ENCODE measurements at places on chromosomes 7 and 10. TPM values are rescaled to one million over a fixed set of nuclear protein-coding genes. Genes with fewer than 3 reads are reported as not detected.
A peak's percentile ranks its signal among the peaks of the same experiment; 100 is the strongest.

Gene NUTM2E
- polyA plus RNA-seq: 0.10 TPM

GRCh38 chr7:573269-573932 lies 53.8 kb upstream of the PDGFA start:
- no peak for DNase-seq

- DNase-seq: no peak
Measured at GRCh38 chr7:111045449-111045848, 45.5 kb upstream of the LRRN3 start.

DNA sequence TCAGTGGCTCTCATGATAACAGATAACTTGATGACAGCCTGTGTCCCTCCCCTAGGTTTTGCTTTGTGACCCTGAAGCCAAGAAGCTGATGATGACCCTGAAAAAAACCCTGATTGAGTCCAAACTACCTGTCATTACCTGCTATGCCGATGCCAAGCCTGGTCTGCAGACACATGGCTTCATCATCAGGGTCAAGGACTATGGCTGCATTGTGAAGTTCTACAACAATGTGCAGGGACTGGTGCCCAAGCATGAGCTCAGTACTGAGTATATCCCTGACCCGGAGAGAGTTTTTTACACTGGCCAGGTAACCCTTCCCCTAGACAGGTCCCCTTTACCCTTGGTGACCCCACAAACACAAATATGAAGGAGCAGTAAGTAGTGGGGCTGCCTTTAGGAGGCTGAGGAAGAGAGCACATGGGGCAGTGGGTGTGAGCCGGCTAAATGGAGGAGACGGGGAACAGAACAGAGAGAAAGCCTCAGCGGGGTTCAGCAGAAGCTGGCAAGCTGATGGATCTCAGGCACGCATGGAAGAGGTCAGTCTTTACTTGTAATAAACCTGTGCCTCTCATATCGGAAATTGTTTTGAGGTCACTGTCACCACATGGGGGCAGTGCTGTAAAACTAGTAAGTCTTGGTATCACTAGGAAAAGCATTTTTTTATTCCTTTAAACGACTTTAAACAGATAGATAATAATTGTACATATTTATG lies 20.2 kb downstream of the PDCD11 start:
- DNase-seq: peak; percentile 45

- no peak for DNase-seq
Measured at GRCh38 chr7:157513682-157514081, 176.9 kb downstream of the DNAJB6 start.

Gene GRID2IP
- 0.69 TPM for polyA plus RNA-seq

- DNase-seq: no peak
Measured at GRCh38 chr7:47407821-47408674, 173.9 kb downstream of the TNS3 start.

- DNase-seq: no peak
Measured at GRCh38 chr10:99339077-99339476, 9.9 kb downstream of the CNNM1 start.

Gene ALDH18A1
- polyA plus RNA-seq: 78.4 TPM

DNA sequence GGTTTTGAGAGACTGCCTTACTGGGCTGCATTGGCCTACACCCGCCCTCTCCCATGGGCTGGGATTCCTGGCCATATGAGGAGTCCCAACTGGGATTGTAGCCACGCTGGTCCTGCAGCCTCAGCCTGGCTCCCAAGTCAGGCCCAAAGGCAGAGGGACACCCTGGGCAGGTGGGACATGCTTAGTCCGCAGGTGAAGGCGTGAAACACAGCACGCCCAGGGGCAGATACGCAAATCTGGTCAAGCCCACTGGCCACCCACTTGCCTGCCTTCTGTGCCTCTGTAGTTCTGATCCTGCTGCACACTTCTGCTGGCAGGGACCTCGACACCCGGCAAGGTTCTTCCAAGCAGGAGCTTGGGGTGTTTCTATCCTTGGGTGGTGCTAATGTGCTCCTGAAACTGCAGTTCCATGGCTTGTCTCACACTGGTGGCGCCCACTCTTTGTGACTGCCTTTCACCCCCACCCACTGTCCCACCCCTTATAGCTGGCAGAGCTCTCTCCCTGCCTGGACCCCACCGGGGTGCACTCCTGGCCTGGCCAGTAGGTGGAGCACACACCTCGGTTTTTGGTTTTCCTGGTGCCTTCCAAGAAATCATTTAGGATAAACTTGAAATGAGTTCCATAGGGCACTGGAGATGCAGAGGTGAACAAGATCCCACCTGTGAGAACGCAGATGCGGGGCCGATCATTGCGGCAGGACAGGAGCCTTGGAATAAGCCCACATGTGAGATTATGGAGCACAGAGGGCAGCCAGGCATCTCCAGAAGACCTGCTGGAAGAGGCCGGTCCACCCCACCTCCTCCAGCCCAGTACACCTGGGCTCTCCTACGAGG lies 47.9 kb downstream of the MKI67 start:
- no peak for DNase-seq

DNA sequence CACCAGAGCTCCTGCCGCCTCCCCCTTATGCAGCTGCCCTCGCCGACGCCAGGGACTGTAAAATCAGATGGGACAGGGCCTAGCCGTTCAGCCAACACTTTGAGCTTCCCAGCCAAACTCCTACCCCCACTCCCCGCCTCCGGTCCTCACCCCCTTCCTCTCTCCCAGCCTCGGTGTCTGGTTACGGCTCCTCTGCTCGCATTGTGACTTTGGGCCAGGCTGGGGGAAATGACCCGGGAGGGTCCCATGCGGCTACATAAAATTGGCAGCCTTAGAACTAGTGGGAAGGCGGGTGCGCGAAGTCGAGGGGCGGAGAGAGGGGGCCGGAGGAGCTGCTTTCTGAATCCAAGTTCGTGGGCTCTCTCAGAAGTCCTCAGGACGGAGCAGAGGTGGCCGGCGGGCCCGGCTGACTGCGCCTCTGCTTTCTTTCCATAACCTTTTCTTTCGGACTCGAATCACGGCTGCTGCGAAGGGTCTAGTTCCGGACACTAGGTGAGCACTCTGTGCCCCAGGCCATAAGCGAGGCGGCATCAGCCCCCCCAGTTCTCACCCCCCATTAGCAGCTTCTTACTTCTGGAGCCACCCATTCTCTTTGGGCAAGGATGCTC lies at the start of gene KAZALD1:
Gene KAZALD1, plus strand, starts transcription at position 366 of the 608 bp plus-strand sequence. CDS start 604 bp downstream, outside the sequence.
- DNase-seq: peak; percentile 82

DNA sequence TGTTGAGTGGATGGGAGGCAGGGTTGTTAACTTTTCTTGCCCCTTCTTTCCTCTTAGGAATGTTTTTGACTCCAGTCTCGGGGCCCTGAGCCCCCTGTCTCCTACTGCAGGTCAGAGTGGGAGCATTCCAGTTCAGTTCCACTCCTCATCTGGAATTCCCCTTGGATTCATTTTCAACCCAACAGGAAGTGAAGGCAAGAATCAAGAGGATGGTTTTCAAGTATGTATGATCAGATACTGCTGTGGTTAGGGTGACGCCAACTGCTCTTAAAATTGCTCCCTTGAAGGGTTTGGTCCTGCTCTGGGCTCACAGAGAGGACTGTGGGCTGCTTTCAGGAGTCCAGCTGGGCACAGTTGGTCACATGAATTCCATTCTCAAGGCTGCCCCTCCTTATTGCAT lies 22.0 kb downstream of the VWA2 start:
- no peak for DNase-seq

DNA sequence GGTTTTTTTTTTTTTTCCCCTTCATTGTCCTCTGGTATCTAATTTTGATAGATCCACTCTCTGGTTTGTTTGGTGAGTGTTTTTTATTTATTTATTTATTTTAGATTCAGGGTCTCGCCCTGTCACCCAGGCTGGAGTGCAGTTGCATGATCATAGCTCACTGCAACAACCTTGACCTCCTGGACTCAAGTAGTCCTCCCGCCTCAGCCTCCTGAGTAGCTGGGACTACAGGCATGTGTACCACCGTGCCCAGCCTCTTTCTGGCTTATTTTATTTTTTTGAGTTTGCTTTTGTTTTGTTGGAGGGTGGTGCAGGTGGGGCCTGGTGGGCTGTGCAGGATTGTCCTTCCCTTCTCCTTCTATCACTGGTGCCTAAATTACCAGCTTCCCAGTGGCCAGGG lies 187.2 kb upstream of the SH2B2 start:
- DNase-seq: no peak

DNA sequence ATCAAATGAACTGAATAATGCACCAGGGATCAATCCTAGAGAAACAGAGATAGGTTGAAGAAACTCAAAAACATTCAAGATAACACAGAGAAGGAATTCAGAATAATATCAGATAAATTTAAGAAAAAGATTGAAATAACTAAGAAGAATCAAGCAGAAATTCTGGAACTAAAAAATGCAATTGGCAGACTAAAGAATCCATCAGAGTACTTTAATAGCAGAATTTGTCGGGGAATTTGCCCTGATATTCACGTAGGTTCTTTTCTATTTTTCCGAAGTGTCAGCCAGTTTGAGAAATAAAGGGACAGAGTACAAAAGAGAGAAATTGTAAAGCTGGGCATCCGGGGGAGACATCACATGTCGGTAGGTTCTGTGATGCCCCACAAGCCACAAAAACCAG lies 9.4 kb upstream of the IMMP2L start:
- no peak for DNase-seq

DNA sequence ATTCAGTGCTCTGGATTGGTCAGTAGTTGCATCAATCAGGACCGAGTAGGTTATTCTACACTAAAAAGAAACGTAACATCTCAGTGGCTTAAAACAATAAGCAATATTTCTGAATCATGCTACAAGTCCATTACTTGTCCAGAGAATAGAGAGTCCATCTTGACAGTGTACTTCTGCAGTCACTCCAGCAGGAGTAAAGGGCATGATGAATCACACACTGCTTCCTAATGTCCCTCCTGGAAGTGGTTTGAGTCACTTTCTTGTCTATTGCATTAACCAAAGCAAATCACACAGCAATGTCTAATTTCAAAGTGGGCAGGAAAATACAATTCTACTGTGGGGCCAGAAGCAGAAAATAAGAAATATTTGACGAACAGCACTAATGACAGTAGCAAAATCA lies 124.8 kb downstream of the TSPAN12 start:
- no peak for DNase-seq

DNA sequence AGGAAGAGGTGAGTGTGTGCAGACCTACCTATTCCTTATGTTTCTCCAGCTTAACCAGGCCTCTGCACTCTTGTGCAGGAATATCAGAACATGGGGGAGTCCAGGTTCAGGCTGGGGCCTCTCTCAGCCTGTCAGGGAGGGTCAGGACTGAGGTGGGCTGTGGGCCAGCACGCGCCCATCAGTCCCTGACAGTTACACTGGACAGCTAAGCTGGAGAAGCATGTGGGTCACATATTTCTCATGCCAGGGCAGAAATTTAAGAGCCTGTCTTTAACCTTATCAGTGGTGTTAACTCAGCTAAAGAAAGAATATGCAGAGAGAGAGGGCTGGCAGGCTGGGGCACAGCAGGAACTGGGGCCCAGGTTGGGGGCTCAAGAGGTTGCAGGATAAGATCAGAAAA lies 8.7 kb upstream of the POLD2 start:
- DNase-seq: no peak

- no peak for DNase-seq
Measured at GRCh38 chr10:124185084-124185483, 91.7 kb upstream of the CHST15 start.

Gene IL2RA
- polyA plus RNA-seq: not detected

Gene AGR2
- 87.7 TPM for polyA plus RNA-seq

DNA sequence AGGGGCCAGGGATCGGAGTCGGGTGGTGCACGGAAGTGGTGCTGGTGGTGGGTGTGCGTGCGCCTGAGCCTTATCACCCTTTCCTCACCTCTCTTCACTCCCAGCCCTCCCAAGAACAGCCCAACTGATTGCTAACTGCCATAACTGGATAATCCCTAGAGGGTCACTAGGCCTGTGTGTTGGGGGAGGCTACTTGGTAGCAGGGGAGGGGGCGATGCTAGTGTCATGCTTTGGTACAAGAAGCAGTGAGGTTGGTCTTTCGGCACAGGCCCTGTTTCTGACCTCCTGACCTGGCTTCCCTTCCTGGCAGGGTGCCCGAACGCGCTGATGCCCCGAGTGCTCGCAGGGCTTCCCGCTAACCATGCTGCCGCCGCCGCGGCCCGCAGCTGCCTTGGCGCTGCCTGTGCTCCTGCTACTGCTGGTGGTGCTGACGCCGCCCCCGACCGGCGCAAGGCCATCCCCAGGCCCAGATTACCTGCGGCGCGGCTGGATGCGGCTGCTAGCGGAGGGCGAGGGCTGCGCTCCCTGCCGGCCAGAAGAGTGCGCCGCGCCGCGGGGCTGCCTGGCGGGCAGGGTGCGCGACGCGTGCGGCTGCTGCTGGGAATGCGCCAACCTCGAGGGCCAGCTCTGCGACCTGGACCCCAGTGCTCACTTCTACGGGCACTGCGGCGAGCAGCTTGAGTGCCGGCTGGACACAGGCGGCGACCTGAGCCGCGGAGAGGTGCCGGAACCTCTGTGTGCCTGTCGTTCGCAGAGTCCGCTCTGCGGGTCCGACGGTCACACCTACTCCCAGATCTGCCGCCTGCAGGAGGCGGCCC lies 652 bp downstream of the KAZALD1 start:
- no peak for DNase-seq

GRCh38 chr7:157097569-157097968 lies 41.2 kb upstream of the UBE3C start:
- DNase-seq: no peak

DNA sequence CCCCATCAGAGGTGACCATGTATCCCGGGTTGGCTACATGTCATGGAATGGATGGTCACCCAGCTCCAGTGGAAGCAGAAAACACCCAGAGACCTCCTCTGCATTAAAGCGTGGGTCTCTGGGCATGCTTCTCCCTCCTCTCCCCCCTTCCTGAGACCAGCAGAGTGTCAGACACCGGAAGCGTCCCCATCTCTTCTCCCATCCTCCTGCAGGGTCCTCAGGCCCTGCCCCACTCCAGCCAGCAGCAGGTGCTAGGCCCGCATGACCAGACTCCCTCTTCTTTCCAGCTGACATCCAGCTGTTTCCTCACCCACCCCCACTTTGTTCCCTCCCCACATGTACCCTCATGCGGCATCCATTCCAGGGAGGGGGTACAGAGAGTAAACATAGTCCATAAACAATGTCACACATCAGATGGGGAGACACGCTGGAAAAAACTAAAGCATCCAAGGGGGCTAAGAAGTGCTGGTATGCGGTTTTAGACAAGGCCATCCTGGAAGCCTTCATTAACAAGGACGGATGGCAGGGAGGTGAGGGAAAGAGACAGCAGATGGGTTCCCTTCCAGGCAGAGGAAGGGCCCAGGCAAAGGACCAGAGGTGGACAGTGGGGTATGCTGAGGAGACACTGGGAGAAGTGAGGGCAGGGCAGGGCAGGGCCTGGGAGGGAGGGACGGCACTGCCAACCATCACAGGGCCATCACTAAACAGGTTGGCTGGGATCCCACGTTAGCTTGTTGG lies 12.5 kb upstream of the SLC18A3 start:
- no peak for DNase-seq

- DNase-seq: no peak
Measured at GRCh38 chr10:82814635-82815034, 939.6 kb downstream of the NRG3 start.

DNA sequence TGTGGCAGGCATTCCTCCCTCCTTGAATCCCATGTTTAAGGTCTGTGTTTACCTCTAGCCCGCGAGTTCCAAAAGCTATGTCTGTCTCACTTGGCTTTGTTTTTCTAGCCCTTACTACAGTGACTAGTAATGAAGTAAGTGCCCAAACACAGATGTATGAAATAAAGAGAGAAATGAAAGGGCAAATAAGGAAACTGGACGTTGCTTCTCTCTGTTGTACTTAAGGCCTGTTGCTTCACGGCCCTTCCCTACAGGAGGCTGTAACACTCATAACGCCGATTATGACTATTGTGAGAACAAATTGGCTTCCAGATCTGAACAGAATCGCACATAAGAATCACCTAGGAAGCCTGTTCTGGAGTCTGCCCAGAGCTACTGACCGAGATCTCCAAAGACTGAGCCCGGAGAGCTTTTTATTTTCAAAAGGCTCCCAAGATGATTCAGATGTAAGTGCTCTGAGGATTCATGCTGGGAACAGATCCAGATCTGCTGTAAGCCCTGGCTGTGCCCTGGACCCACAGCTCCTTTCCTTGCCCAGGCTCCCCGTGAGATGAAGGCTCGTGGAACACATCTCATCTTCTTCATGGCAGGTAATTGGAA lies 432.6 kb downstream of the SDK1 start:
- DNase-seq: no peak

Data from right renal pelvis (tissue), 4 donors.